CD8-positive, alpha-beta T cell (primary cell): ENCODE measurements at places on chromosomes 4 and X.

- no peak for DNase-seq
Observed at GRCh38 chr4:125522588-125522987, 207.8 kb downstream of the FAT4 start.

DNA sequence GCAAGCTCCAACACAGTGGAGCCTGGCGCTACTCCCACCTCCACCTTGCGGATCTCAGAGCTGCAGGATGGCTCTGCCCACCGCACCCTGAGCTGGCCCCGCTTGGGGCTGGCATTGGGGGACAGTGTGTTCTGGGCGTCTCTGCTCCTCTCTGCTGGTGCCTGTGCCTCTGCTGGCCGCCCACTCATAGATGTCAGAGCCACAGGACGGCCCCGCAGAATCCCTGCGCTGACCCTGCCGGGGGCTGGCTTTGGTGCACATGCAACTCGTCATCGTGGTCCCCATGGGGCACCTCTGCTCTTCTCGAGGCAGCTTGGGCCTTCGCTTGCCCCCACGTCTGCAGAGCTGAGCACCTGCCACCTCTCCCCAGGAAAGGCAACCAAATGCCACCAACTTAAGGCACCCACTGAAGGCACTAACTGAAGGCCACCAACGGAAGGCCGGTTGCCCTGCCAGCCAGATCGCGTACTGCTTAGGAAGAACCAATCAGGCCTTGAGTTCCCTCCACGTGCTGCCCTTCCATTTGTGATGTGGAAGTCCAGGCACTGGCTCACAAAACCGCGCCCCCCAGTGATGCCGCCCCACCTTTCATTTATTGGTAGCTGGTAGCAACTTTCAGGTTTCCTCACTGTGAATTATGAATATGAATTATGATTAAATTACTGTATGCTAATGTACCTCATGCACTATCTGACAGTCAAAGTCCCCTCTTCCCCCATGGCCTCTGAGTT lies 23.3 kb upstream of the FRG1 start:
- DNase-seq, result no peak

DNA sequence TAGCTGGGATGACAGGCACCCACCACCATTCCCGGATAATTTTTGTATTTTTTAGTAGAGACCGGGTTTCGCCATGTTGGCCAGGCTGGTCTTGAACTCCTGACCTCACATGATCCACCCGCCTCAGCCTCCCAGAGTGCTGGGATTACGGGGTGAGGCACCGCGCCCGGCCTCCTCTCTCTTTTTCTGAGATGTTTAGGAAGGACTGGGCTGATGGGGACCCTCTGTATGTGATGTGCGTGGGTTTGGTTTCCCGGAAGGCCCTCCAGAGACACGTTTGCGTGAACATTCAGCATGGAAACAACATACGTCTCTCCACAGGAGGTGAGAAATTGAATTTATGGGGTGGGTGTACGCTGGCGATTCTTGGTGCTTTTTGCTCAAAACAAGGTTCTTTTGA lies 18.6 kb downstream of the SHOX start:
- DNase-seq, result no peak

DNA sequence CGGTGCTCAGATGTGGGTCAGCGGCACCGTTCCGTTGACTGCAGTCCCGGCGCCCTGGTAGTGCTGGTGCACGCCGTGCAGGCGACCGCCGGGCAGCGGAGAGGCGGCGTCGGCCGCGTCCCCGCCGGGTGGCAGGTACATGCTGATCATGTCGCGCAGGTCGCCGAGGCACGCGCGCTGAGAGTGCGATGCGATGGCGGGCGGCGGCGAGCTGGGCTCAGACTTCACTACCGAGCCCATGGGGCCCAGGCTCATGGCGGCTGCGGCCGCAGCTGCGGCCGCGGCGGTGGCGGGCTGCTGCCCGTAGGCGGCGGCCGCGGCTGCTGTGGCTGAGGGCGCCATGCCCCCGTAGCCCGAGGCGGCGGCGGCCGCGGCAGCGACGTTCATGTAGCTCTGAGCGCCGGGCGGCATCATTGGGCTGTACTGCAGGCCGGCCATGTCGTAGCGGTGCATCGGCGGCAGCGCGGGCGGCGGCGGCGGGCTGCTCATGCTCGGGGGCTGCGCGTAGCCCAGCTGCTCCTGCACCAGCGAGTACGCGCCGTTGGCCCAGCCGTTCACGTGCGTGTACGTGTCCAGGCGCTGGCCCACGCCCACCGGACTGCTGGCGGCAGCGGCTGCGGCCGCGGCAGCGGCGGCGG lies 1.0 kb downstream of the SOX3 start:
- no peak for DNase-seq

GRCh38 chr4:81736324-81736723 lies 264.6 kb upstream of the RASGEF1B start:
- no peak for DNase-seq

- no peak for DNase-seq
Observed at GRCh38 chr4:21991562-21991961, 43.0 kb upstream of the KCNIP4 start.

GRCh38 chr4:79022529-79022928 lies 83.3 kb upstream of the PAQR3 start:
- no peak for DNase-seq

DNA sequence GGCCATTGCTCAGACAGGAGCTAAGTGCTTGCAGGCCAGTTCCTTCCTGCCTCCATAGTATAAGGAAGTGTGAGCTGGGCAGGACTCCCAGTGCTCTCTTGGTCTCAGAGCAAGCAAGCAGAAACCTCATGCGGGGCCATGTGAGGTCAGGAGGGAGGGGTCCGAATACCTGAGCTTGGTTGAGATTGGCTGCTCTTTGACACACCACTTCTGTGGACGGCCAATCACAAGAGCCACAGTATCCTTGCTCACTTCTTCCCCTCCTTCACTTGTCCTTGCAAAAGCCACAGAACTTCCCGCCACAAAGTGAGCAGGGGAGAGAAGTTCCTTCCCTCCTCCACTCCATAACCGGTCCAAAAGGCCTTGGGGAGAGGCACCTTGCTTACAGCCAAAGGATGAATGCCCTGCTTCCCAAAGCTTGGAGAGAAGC lies 56.7 kb downstream of the PRPS1 start:
- no peak for DNase-seq

GRCh38 chr4:39571054-39571453 lies 43.8 kb upstream of the UGDH start:
- no peak for DNase-seq

GRCh38 chr4:39562792-39563191 lies 35.6 kb upstream of the UGDH start:
- no peak for DNase-seq

- no peak for DNase-seq
Observed at GRCh38 chr4:16278178-16278577, 51.9 kb upstream of the TAPT1 start.

DNA sequence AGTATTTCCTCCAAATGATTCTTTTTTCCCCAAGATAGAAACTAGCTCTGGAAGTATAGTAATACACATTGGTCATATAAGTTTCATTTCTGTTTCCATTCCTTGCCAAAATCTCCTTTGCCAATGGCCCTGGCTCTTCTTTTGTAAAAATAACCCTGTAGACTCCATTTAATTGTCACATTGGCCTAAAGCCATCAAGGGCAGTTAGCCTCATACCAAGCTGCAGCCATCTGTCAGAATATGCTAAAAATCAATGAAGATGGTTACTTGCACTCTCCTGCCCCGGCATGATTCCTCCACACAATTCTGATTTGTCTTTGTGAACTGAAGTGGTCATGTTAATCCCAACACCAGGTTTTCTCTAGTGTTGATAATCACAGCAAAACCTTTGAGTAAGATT lies 380.5 kb downstream of the SH2D1A start:
- no peak for DNase-seq

GRCh38 chrX:13115146-13115855 lies 70.9 kb upstream of the FAM9C start:
- no peak for DNase-seq
